ENCODE measurements at places on chromosomes 16 and 17.
A peak's percentile ranks its signal among the peaks of the same experiment; 100 is the strongest.

GRCh38 chr17:69093995-69094394, 33.3 kb upstream of the ABCA9 start:
- DNase-seq: no peak

DNA sequence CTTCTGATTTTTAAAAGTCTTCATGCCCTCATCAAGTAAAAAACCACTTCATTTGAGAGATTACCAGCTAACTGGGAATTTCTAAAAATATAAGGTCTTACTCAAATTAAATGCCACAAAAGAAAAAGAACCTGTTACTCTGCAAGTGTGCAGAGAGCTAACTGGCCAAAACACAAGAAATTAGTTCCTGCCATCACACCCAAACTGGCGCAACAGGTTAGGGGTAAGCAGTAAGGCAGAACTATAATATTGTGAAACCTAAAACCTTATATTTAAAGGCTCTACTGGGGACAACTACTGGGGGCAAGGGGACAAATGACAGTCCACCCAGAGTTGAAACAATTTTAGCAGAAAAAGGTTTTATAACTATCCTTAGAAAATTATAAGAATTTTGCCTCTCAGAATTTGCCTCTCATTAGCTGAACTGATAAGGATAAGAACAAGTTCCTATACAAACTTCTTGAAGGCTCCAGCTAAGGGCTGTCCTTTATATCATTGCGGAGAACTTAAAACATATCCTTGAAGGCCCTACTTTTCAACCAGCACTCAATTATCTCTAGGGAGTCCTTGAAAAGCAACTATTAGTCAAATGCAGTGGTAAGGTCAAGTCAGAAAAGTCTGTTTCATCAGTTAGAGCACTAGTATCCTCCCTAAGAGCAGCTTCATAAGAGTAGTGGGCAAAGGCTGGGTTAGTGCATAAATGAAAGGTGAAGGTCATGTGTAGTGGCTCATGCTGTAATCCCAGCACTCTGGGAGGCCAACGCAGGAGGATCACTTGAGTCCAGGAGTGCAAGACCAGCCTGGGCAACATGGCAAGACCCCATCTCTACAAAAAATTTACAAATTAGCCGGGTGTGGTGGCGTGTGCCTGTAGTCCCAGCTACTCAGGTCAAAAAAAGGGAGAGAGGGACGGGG, 31.5 kb downstream of the SMURF2 start:
- no peak for DNase-seq

DNA sequence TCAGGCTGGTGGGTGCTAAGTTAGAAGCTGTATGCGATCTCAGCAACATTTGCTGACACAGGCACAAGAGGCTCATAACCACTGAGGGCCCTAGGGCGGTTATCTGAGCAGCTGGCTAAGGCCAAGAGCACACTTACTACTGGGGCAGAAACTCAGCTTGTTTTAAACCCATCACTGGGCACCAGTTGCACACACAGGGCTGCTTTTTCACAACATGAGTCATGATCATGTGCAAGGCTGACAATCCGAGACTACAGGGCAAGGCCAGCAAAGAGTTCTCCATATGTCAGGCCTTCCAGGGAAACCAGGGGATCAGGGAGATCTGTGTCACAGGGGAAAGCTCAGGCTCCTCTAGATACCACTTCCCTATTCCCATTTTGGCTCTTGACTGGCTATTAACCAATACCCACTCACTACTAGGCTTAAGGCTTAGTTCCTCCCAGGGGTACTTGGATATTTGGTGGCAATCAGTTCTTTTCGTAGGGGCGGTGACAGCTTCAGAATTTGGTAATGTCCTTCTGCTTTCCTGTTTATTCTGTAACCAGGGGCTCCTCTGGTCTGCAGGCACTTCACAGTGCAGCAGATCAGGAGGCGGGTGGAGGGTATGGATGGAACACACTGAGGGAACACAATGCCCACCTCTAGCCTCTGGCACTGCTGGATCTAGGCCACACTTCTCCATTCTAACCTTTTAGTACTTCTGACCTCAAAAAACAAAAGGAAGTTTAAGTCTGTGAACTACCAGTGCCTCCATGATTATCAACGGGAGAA, 44.9 kb upstream of the ERN1 start:
- peak; percentile 89 for DNase-seq

GRCh38 chr16:13559624-13560023, 360.3 kb upstream of the ERCC4 start:
- no peak for DNase-seq

- DNase-seq: no peak
Observed at GRCh38 chr16:48491517-48491916, 106.3 kb upstream of the SIAH1 start.

DNA sequence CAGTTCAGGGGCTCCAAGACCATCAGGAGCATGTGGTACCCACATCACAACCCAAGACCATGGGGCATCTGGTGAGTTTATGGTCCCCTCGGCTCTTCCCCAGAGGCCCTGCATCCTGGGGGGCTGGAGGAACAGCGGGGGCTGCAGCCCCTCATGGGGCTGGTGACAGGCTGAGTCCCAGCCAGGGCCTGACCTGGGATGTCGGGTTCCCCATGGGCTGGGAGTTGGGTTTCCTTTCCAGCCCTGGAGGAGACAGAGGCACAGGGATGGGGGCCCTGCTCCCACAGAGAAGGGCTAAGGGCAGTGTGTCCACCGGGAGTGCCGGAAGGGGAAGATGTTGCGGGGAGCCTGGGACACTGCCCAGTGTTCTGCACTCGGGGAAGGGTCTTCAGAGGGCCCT, 82.4 kb downstream of the GOSR1 start:
- no peak for DNase-seq

DNA sequence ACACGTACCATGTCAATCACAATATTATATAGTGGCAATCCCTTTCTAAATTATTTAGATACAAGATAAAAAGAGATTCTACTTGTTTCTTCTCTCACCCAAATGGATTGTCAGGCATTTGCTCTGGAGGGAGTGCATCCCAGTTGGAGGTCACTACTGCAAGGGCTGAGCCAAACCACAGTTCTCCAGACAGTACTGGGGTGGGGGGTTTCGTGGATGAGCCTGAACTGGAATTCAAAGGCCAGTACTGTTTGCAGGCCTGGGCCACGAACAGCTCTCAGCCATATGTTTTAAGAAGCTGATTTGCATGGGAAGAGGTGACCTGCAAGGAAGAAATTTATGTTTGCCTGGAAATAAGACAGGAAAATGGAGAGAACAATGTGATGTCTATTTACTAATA, 314.9 kb downstream of the PMP22 start:
- DNase-seq: no peak

DNA sequence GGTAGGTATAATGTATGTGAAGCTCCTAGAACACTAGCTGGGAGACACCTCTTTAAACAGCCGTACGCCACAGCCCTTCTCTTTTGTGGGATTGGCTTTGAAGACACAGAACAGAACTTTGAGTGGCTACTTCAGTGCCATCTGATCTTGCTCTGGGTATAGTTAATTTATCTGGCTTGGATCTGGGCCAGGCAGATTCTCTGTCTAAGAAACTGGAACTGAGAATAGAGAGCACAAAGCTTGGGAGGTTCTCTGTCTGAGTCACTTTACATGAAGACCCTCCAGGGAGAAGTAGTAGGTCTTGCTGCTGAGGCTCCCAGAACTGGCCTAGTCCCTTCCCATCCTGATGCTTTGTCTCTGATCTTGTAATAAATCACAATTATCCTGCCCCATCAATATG, 721.0 kb upstream of the KIF2B start:
- no peak for DNase-seq

DNA sequence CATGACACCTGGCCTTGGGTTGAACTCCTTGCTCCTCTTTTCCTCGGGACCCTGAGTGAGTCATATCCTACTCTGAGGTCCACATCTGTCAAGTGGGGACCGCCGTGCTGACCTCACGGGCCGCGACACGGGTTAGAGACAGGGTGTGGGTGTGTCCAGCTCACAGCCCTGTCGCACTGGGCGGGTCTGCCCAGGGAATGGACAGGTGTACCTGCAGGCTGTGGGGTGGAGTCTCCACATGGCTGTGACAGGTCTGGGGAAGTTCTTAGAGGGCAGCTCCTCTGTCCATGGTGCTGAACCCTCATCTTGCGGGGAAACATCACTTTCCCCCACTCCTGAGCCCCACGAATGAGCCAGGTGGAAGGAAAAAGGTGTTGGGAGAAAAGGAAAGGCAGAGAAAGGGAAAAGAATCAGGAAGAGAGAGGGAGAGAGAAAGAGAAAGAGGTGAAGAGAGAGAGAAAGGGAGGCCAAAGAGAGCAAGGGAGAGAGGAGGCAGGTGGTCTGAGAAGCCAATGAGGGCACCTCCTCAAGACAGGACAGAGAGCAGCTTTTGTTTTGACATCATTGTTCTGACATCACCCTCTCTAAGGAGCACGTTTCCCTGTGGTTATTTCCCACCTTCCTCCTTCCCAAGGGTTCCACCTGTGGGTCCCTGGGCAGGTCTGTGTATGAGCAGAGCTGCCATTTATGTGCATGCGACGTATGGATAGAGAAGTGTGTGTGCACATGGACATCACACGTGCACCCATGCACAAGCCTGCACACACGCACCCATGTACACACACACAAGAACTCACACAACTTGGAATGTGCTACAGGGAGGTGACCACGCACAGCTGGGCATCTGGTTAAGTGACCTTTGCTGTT, 32.6 kb upstream of the CBFA2T3 start:
- no peak for DNase-seq

GRCh38 chr16:82657239-82657638, 30.5 kb downstream of the CDH13 start:
- DNase-seq: peak; percentile 81

- DNase-seq: no peak
Observed at GRCh38 chr16:69727916-69728270, 1.5 kb upstream of the NQO1 start.

GRCh38 chr16:79213214-79213613, 387.3 kb downstream of the MAF start:
- no peak for DNase-seq

DNA sequence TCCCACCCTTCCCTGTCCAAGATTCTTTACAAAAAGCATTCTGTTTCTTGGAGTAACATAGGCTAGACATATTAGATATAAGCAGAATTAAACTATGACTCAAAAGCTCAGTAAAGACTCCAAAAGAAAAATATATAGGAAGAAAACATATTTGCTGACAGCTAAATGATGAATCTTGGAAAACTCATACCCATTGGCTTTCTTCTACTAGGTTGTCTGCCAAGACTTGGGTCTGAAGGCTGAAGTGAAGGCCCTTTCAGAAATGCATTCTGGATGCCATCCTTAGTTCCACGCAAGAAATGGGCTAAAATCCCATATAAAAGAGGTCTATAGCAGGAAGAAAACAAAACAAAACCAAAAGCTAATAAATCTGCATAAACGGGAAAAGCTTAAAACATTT, 15.1 kb downstream of the CEP20 start:
- no peak for DNase-seq

DNA sequence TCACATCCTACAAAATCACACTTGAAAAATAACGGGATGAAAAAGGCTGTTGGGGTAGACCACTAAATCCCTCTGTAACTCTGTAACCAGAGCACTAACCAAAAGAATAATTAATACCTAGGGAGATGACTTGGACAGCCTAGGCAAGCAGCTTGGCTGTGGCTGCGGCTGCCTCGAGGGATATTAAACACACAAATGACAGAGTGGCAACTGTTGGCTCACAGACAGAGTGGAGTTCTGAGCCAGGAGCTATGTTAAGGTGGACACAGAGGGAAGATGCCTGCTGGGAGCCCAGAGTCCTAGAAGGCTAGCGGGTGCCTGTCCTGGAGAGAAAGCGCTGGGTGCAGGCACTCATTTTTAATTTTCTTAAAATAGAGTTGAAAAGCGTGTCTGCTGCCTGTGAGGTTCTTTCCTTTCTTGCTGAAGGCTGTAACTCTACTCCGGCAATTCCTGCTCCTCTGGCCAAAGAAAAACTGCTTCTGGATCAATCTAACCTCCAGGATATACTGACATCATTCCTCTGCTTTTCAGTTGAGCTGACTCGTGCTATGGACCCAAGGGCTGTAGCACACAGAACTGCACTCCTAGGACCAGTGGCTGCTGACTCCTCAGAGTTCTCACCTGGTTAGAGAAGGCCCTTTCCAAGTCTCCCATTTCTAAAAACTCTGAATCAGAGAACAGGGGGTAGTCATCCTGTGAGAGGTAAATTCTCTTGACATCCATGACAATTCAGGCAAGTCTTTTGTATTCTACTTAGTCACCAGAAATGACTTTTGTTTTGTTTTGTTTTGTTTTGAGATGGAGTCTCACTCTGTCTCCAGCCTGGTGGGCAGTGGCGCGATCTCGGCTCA, 147.9 kb downstream of the STX8 start:
- no peak for DNase-seq

- DNase-seq: peak; percentile 74
Observed at GRCh38 chr17:59427425-59427921, 96.0 kb downstream of the YPEL2 start.

DNA sequence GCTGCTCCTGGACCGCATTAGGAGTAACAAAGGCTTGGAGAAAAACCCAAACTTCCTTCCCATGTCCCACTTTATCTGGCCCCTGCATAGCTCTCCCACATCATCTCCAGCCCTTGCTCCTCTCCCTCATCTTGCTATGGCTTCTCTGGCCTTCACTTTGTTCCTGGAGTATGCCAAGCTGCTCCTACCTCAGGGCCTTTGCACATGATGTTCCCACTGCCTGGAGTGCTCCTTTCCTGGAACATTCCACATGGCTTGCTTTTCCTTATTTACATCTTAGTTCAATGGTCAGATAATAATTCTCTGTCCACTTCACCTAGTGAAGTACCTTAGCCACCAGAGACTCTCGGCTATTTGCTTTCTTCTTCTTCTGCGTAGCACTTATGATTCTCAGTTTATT, 4.3 kb upstream of the KSR1 start:
- no peak for DNase-seq

DNA sequence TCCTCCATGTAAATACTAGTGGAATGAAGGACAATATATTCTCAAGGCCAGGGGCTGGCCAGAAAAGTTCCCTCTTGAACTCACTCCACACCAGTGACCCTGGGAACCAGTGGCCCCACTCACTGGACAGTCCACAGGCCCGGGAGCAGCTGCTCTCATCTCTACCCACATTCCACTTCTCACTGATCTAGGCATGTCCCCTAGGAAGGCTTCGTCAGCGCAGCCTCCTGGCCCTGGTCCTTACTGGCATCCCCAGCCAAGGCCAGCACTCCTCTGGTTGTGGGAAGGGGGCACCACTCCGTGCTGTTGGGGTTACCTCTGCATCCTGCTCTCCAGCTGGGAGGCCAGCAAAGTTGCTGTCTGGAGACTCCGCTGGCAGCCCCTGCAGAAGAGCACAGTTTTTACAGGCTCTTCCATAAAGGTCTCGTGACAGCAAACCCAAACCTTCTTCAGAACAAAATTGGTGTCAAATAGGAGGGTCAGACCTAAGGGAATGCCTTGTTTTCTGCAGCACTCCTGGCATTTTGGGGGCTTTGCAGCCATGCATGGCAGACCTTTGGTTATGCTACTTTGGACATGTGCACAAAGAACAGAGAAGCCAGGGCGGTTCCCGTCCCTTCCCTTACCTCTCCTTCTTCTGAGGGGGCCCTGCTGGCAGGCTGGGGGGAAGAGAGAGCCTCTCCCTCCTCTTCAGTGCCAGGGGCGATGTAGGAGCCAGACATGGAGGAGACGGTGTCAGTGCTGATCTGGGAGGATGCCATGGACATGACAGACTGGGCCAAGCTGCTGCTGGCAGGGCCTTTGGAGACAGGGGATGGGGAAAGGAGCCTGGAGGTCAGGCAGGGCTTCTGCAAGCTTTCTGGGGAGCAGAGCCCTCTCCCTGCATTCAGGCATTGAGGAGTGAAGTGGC, 14.1 kb upstream of the FOXJ1 start:
- DNase-seq: no peak

GRCh38 chr17:48527547-48527932, 3.3 kb downstream of the HOXB1 start:
- DNase-seq: no peak

- DNase-seq: peak; percentile 85
Observed at GRCh38 chr17:21573961-21574610, 118.2 kb upstream of the KCNJ18 start.
